H54 (cell line): ENCODE measurements at places on chromosomes 3 and 15.

DNA sequence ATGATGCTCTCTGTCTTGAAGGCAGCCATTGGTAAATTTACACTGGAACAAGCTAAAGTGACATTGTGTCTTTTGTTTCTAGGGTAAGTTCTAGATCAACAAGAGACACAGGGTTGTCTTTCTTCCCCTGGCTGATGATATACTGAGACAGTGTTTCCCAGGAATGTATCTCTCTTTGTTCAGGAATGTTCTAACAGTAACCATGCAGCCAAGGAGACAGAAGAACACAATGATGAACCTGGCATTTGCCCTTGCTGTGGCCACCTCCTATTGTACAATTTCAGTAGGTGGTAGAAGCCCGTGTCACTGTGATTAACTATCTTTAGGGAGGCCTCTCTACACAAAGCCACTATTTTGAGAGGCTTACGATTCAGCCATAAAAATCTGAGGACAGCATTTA, 130.7 kb downstream of the LRTM1 start:
- DNase-seq, result no peak

DNA sequence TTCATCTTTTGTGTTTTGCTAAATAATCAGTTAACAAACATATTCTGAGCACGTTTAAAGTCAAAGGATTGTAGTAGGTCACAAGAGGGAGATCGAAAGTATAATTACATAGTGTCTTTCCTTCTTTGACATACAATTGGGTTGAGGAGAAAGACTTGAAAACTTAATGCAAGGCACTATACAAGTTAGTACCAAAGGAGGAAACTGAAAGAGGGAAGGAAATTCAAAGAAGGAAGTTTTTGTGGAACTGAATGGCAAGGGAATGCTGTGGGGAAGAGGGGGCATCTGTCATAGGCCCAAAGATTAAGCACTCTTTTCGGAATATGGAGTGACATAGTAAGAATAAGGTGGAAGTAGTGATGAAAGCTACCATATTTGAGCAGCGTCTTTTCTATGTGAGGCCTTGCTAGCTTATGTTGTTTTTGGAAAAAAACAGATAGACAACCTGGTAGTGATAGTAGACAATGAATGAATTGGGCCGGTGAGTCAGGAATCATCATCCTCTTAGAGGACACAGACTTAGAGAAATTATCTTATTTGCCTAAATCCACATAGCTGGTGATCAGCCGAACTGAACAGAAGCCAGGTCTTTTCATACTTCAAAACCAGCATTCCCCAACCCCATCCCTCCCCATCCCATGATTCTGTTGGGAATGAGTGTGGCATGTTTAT, 10.2 kb downstream of the MBNL1 start:
- DNase-seq, result no peak

DNA sequence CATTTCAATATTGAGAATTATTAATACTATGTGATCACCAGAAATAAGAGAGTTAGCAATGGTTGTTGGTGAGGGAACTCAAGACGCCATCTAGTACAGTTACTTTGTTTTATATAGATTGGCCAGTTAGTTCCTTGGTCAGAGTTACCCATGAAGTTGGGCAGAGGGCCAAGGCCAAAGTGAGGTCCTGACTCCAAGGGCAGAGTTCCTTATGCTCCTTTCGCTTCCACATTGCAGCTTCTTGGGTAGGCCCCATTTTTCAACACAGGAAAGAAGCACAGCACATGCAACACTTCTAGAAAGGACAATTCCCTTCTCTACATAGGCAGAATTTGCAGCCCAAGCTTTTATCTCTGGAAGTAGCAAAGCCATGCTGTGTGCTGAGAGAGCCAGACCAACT, 178.6 kb downstream of the KCNAB1 start:
- no peak for DNase-seq

DNA sequence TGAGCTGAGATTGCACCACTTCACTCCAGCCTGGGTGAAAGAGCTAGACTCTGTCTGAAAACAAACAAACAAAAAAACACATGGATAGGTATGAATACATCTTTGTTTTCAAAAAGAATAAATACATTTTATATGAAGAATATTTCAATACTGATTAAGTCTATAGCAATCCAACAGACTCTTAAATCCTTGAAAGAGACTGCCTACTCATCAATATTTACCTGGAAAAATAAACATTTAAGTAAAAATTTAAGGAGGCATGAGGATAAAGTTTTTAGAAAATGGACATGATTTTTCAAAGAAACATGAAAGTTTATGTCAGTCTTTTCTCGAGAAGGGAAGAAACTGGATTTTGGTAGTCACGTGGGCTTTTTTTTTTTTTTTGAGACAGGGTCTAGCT, 5.4 kb downstream of the NKIRAS1 start:
- no peak for DNase-seq

- DNase-seq, result peak; percentile 66
Observed at GRCh38 chr15:28123408-28124023, 24.4 kb upstream of the OCA2 start.

- DNase-seq, result no peak
Observed at GRCh38 chr3:131402391-131403039, 20.9 kb downstream of the NUDT16 start.

- DNase-seq, result no peak
Observed at GRCh38 chr3:28924744-28925360, 356.0 kb upstream of the RBMS3 start.

DNA sequence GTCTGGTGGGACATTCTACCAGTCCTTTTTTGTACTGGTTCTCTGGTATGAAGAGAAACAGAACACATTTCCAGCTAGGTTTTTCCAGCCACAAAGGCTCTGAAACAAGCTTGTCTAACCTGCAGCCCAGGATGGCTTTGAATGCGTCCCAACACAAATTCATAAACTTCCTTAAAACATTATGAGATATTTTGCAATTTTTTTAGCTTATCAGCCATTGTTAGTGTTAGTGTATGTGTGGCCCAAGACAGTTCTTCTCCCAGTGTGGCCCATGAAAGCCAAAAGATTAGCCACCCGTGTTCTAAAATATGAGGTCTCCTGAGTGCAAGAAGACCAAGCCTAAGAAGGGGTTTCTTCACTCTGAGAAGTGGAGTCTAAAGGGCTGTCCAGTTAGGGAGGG, 18.4 kb upstream of the TIMP4 start:
- no peak for DNase-seq

GRCh38 chr3:47423548-47424145, 42.8 kb downstream of the PTPN23 start:
- DNase-seq, result no peak

DNA sequence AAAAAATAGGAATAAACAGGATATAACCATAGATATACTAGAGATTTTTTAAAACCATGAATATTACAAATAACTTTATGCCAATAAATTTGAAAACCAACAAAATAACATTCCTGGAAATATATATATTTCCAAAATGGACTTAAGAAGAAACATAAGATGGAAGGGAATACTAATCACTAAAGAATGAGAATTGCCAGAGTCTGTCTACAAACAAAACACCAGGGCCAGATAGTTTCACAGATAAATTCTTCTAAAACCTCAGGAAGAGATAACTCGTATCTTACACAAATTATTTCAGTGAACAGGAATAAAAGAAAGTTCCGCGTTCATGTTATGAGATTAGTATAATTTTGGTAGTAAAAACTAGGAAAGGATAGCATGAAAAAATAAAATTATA, 107.3 kb downstream of the HERC1 start:
- DNase-seq, result no peak

DNA sequence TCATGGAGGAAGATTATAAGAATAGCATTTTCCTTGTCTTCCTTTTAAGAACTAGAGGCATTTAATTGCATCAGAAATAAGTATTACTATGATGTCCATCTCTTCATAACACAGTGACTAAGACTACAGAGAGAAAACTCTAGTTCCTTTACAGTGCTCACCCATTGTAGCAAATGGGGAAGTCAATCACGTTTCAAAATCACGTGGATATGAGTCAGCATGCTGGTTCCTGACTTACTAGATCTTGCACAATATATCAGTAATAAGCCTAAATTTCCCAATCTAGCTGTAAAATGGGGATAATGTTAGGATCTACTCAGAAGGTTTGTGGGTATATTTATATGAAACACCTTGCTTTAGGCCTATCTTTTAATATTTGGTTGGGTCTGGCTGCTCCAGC, 254.8 kb upstream of the EOMES start:
- DNase-seq, result no peak

DNA sequence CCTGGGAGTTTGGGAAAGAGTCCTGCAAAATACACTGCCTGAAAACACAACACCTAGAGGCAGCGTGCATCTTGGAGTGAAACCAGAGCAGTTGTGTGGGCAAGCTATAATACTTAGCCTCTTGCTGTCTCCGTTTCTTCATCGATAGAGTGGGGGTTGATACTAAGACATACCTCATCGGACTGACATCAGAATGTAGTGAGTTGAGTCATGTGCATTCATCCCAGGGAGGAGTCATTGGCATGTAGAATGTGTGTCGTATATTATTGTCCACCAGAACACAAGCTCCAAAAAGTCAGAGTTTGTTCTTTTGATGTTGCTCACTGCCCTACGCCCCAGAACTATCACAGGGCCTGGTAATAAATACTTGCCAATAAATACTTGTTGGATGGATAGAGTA, 4.3 kb downstream of the SNTN start:
- DNase-seq, result no peak

DNA sequence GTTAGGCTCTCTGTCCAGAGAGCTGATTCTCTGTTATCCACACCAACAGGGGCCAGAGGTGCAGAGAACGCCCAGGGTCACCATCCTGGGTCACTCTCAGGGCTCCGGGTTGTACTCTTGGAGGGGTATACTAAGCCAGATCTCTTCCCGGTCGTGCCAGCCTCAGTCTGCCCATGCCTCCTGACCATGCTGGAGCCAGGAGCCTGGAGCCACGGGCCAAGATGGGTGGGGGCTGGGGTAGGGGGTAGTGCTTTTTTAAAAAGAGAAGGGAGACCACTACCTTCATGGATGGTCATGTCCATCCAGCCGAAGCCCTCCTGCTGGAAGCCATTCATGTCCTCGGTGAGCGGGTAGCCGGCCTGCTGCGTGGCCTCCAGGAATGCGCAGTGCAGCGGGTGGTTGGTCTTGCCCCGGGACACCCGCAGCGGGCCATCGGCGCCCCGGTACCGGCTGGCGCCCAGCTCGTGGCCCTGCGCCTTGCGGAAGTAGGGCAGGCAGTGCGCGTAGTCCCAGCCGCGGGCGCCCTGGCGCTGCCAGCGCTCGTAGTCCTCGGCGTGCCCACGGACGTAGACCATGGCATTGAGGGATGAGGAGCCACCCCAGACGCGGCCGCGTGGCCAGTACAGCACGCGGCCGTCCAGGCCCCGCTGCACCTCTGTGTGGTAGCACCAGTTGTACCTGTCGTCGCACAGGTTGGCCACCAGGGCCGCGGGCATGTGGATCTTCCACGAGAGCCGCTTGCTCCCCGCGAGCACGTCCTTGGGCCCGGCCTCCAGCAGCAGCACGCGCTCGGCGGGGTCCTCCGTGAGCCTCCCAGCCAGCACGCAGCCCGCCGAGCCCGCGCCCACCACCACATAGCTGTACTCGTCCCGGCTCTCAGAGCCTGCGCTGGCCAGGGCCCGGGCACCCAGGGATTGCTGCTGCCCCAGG, 22.9 kb downstream of the CHDH start:
- no peak for DNase-seq

- no peak for DNase-seq
Observed at GRCh38 chr3:115633467-115633866, 10.2 kb downstream of the GAP43 start.

DNA sequence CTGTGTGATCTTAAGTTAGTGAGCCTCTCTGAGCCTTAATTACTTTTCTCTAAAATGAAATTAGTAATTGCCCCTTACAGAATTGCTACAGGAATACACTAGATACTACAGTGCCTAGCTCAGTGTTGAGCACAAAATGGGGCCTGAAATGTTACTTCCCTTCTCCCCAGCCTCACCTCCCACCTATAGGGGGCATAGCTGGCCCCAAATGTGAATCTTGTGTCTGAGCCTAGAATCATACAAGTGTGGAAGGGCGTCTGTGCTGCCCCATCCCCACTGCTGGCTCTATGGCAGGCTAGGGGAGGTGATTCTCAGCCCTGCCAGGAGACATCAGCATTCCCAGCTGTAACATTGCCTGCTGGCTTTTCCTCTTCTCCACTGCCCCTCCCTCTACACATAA, 42.7 kb downstream of the IFT122 start:
- DNase-seq, result no peak

GRCh38 chr3:12944413-12944812, 103.0 kb upstream of the RPL32 start:
- DNase-seq, result no peak

GRCh38 chr3:5756443-5756842, 568.9 kb downstream of the EDEM1 start:
- no peak for DNase-seq

GRCh38 chr15:40600956-40601355, 6.9 kb downstream of the KNL1 start:
- no peak for DNase-seq

- no peak for DNase-seq
Observed at GRCh38 chr15:62079594-62079993, 12.8 kb downstream of the C2CD4A start.
